ENCODE measurements at places on chromosomes 16 and 17.

- DNase-seq: no peak
Observed at GRCh38 chr17:60623415-60623814, 23.4 kb downstream of the PPM1D start.

DNA sequence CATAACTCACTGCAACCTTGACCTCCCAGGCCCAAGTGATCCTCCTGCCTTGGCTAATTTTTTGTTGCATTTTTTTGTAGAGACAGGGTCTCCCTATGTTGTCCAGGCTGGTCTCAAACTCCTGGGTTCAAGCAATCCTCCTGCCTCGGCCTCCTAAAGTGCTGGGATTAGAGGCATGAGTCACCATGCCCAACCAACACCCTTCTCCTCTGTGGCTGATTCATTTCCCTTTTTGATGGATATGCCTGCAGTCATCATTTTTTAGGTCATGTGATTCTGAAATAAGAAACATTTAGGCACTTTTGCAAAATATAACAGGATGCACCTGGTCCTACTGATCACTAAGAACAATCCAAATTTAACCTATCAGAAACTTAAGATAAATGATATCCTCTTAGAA is 44.0 kb upstream of the YPEL2 start:
- no peak for DNase-seq

- DNase-seq: no peak
Observed at GRCh38 chr17:1011760-1012735, 15.1 kb downstream of the TIMM22 start.

DNA sequence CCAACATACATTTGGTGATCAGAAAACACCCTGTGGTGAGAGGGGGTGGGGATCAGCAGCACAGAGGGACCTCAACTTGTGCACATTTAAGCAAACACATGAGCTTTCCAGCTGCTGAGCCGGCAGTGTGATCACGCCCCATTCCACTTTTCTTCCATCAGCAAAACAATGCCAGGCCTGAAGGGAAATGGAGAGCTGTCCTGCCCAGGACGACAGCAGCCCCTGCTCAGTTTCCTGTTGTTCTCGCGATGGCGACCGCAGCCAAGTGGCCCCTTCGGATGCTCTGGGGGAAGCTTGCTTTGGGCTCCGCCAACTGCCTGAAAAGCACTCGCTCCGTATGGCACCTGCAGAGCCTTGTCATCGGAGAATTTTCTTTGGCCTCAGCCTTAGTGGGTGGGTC is 272.3 kb downstream of the FOXL1 start:
- DNase-seq: no peak

GRCh38 chr17:79808763-79809529 is 12.1 kb upstream of the CBX8 start:
- DNase-seq: peak; percentile 47

DNA sequence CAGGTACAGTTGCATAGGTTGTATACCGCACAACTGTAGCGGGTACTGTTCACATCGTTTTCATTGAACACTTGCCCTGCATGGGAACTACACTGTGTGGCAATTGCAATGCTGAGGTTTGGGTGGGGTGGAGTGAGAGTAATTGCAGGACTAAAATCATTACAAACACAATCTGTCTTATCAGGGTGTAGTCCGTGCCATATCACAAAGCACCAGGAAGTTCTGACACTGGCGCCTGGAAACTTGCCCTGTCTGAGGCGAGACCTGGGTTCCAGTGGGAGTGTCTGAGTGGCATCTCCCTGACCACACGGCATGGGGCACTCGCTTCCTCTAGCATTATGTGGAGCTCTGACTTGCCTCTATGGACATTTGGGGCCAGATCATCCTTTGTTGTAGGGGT is 153.4 kb downstream of the RGS9 start:
- DNase-seq: no peak

DNA sequence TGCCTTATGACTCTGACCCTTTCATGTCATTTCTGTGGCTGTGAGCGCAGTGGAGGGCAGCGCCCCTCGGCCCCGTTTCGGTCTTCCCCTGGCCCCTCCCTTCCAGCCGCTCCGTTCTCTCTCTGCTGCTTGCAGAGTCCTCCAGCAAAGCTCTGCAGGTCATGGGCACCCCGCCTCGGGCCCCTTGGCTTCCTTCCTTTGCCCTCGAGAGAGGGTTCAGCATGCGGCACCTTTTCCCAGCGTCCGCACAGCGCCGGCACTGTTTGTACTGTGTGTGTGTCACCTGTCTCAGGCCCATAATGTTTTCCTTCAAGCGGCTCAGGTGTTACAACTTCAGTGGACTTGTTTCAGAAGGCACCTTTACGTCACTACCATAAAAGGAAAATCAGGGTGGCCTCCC is 98.5 kb downstream of the RAP1GAP2 start:
- no peak for DNase-seq
